ENCODE measurements at places on chromosomes 11 and 22.
A peak's percentile ranks its signal among the peaks of the same experiment; 100 is the strongest.

DNA sequence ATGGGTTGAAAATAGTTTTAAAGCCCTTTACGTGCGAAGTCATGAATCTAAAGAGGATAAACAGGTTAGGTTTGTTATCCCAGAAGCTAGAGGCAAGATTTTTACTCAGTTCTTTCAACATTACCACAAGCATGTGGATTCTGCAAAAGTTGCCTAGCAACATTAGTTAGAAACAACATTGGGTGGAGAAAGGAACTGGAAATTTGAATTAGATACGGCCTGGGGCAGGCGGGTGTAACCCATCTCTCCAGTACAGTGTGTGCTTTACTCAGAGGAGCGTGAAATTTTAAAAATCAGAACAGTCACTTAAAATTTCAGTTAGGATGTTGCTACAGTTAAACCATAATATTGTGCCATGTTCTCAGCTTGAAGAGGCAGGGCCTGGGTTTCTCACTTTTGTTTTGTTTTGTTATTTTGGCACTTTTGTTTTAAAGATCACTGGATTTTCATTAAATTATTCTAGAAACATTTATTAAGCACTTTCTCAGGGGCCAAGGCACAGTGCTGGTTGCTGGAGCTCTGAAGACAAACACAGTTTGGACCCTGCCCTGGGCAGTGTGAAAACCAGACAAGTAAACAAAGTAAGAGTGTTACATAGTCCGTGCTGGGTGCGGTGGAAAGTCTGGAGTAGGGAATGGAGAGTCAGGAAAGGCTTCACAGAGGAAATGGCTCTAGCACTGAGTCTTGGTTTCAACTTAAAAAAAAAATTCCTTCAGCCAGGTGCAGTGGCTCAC is 4.4 kb upstream of the WEE1 start:
- no peak for DNase-seq

GRCh38 chr11:44775366-44775984 is 48.7 kb downstream of the TSPAN18 start:
- DNase-seq: peak; percentile 46

DNA sequence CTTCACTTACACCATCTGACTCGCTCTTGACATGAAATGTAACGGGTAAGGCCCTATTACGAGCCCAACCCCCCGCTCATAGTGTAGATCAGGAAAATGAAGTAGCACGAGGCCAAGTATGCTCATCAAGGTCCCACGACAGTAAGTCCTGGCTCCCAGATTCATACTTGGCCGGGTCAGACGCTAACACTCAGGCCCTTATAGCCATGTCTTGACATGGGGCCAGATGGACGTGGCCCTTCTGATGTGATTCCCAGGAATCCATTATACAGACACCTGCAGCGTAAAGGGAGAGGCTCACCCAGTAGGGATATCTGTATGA is 175.1 kb downstream of the CEP164 start:
- no peak for DNase-seq

DNA sequence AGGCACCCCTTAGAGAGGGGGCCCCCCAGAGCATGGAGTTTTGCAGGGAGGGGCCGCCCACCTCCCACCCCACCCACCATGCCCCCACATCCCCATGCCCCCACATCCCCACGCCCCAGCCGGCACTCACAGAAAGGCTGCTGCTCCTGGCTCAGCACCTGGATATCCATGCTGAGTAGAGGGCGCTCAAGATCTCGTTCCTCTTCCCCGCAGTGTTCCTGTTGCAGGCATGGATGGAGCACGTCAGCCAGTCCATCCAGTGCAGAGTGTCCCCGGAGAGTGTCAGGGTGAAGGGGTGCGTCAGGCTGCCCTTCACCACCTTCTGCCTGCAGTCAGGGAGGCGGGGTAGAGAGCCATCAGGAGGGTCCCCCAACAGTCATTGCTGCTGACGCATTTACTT is 156.2 kb downstream of the CRYBB2 start:
- DNase-seq: no peak

- DNase-seq: no peak
Measured at GRCh38 chr11:45152740-45153595, 6.5 kb downstream of the PRDM11 start.

DNA sequence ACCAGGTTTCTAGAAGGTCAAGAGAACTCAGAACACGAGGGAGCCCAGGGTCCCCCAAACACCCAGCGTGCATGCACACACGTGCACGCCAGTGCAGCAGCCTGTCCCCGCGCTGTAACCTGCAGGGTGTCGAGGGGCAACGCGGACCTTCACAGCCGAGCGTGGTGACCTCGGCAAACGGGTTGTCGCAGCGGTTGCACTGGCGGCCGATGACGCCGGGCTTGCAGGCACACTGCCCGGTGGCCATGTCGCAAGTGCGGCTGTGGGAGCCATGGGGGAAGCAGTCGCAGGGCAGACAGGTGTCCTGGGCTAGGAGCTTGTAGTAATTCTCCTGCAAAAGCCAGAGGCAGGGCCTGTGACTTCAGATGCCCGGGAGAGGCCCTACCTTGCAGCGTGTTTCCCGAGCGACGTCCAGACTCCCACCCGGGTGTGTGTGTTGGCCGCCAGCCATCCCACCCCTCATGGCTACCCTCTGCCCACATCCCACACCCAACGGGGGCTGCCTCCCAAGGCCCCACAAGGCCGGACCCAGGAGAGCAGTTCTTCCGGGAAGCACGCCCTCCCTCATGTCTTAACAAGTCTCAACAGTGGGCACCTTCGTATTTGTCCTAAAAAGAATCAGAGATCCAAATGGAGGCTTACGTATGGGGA is 56.1 kb downstream of the TRMU start:
- no peak for DNase-seq

DNA sequence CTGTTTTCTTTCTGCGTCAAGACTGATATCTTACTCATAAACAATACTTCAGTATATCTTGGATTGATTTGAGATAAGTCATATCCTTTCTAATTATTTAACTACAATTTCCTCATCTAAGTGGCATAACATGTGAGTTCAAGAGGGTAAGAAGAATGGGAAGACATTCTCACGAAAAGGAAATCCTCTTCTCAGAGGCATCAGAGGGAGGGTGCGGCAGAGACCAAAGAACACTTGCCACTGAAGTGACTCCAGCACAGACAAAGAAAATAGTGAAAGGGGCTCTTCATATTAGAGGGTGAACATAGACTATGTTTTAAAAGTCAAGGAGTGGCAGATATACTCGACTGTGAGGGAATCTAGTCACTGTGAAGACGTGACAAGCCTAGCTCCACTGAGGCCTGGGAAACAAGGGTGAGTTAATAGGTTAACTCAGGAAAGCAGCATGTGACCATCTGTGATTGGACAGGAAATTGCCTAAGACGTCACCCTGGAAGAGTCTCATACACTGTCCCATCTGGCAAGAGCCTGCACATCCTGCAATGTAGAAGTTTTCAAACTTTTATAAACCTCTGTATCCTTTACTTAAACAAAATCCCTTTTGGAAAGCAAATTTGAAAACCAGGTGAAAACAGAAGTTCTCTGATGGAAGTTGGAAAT is 1.9 kb upstream of the MMP1 start:
- DNase-seq: no peak
